SK-N-SH (cell line): ENCODE measurements at places on chromosomes 6 and 20.

DNA sequence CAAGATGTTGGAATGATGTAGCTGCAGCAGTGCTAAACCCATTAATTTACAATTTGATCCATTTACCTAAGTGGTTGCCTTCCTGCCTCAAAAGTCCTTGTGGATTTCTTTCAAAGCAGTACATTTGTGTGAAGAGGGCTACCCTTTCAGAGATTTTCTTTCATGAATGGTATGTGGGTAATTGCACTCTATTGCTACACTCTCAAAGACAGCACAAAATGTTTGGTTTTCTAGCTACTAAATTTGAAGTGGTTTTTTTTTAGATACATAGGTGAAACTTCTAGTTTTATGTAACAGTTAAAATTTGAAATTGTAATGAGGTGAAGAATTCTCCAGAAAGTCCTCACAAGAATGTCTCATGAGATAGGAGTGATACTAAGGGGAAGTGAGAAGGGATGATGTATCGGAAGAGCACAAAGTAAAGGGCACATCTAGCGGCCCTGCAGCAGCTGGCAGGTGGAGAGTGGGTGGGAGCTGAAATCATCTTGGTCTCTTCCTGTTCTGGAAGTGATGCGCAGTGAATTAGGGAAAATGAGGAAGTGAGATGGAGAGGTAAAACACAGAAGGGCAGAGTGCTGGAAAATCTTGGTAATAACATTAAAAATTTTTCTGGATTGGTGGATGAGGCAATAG lies 236.8 kb upstream of the MAN1A1 start:
- no peak for DNase-seq

GRCh38 chr6:154367336-154367735 lies 10.7 kb upstream of the IPCEF1 start:
- DNase-seq, result no peak

DNA sequence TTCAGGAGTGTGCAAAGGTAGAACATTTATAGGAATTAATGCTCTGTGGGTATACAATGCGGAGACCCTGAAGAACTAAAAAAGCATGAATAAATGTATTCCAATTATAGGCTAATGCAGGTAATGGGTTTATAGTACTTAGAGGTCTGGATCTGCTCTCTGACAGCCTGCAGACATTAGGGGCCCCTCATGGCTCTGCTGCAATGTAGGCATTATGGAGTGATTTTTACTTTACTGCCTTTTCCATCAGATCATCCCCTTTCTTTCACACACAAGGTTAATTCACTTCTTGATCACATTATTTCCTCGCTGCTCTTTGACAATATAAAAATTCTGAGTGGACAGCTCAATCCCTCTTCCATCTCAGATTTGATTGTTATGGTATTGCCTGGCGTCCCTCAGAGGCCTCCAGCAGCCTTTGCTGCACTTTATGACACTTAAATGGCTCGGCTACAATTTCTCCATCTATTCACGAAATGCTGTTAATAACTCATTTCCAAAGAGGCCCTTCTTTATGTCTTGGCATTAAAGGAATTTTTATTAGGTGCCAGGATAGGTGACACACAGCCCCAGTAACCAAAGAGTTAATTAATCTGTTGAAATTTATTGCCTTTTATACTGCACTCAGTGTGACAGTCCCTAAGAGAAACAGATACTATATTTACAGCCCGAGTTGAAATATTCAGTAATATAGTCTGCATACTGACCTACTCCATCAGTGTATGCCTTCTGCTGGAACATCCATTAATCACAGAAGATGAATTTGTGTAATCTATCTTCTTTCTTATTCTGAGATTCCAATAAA lies 33.4 kb upstream of the SLC35B3 start:
- DNase-seq, result no peak

- peak; percentile 94 for DNase-seq
Measured at GRCh38 chr6:43181942-43182860, at the start of gene CUL9. TSS of gene CUL9 (plus strand) at chr6:43182196. CDS start at chr6:43184311, 2,115 bp downstream.

GRCh38 chr6:167153521-167153959 lies 4.2 kb downstream of the GPR31 start:
- DNase-seq, result no peak

- no peak for DNase-seq
Measured at GRCh38 chr20:13338097-13338661, 117.1 kb downstream of the ISM1 start.

DNA sequence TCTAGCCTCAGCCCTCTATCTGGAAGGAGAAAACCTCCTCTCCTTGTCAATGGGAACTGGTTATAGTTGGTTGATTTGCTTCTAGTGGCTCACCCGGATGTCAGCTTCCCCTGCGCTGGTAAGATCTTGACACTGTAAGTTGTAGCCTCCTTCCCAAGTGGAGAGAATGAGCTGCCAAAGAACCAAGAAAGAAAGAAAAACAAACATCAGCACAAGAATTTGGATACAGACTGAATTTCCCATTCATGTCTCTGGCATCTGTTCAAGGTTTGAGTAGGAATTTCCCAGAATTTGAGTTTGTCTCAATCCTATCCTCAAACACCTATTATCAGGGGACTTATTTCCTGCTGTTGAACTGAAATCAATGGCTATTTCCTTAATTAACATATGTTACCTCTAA lies 44.1 kb downstream of the ELOVL2 start:
- no peak for DNase-seq

DNA sequence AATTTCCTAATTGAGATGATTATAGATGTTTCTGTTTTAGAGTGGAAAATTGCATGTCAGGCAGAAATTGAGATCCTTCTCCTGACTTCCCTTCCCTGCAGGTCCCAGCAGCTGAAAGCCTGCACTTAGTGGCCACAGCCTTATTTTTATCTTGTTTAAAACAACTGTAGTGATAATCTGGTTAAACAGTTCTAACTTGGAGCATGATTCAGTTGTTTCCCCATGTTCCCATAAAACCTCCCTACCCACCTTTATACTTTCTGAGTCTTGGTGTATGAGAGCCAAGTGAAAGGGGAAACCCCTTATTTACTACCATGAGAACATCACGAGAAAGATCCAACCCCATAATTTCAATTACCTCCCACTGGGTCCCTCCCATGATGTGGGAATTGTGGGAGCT lies 195.2 kb downstream of the SLC16A10 start:
- no peak for DNase-seq

GRCh38 chr6:157954150-157955117 lies 27.2 kb upstream of the SYNJ2 start:
- no peak for DNase-seq

DNA sequence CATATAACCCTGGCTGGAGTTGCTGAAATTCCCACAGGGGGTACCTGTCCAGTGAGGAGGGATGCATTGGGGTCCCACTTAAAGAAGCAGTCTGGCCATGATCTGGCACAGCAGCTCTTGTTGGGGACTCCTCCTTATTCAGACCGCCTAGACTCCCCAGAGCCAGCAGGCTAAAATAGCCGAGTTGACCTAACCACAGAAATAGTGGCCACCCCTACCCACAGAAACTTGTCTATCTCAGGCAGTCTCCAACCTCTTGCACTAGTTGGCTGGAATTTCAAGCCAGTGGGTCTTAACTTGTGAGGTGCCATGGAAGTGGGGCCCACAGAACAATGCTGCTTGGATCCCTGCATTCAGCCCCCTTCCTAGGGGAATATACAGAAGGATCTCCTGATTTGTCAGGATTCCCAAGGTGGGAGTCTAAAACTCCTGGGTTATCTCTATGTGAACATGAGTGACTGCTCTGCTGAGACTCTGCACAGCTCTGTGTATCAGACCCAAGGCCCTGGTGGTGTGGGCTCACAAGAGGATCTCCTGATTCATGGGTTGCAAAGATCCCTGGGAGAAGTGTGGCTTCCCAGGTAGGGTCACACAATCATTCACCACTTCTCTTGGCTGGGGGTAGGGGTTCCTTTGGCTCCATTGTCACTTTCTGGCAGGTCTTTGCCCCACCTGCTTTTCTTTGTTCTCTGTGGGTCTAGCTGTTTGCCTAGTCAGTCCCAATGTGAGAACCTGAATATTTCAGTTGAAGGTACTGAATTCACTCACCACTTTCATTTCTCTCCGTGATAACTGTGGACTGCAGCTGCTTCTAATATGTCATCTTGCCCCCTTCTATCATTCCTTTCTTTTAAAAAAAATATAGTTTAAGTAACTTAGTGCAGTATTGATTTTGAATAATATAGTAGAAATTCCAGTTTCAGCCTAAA lies 65.5 kb upstream of the CLVS2 start:
- no peak for DNase-seq

- peak; percentile 97 for DNase-seq
Measured at GRCh38 chr20:653110-653589, at the start of gene SRXN1. TSS of gene SRXN1 (minus strand) at chr20:653200. CDS start at chr20:653185, 15 bp downstream.

DNA sequence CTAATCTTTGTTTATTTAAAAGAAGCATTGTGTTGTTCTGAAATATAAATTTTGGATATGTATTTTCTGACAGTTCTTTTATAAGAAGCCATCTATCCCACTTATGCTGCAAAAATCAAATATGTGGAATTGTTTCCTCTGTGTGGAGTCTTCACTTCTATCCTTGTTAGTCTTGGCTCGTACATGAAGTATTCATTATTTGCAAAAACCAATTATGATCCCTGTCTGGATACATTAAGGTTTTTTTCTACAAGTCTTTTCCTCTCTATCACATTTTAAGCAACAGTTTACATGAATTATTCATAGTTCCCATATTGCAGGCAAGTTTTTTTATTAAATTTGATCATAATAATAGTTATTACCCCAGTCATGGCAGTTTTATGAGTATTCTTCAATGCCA lies 490.8 kb upstream of the GJE1 start:
- no peak for DNase-seq

DNA sequence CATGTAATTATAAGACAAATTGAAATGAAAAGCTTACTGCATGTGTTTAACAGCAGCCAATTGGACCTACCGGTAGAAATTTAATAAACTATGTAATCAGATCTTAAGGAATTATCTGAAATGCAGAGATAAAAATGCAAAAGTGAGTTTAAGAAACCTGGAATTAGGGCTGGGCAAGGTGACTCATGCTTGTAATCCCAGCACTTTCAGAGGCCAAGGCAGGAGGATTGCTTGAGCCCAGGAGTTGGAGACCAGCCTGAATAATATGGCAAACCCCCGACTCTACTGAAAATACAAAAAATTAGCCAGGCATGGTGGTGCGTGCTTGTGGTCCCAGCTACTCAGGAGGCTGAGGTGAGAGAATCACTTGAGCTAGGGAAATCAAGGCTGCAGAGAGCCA lies 74.1 kb downstream of the HFE start:
- no peak for DNase-seq

GRCh38 chr6:112665114-112665513 lies 318.0 kb downstream of the RFPL4B start:
- DNase-seq, result no peak

- no peak for DNase-seq
Measured at GRCh38 chr6:90483116-90483839, 103.6 kb downstream of the MAP3K7 start.

GRCh38 chr20:37904845-37905373 lies 2.0 kb downstream of the VSTM2L start:
- no peak for DNase-seq

DNA sequence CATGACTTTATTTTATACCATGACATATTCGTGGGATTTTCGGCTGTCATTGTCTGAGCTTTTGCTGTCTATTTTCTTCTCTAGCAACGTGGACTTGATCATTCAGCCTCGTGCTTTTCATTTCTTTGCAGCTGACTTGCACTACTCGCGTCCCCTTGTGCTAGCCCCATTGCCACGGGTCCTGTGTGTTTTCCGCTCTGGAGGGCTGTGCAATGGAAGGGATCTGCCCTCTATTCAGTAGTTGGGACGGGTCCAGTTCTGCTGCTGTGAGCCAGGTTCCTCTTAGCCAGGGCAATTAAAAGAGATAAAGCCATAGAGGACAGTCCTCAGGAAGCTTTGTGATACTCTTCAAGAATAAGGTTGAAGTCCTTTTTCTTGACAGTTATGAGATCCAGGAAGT lies 17.6 kb downstream of the NEDD9 start:
- DNase-seq, result no peak

DNA sequence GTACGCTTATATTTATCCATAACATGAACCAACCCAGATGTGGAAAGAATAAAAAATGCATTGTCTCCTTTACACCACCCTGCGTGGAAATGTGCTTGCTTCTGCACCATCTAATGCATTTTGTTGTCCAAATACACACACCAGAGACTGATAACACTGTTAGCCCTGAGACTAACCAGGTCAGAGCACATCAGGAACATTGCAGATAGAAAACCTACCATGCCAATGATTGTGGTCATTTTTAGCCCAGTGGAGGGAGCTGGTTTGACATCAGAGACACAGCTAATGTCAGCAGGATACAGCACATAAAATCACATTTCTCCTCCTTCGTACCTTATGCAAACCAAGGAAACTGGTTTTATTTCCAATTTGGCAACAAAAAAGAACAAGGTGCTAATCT lies 528.7 kb downstream of the DOK5 start:
- peak; percentile 42 for DNase-seq

DNA sequence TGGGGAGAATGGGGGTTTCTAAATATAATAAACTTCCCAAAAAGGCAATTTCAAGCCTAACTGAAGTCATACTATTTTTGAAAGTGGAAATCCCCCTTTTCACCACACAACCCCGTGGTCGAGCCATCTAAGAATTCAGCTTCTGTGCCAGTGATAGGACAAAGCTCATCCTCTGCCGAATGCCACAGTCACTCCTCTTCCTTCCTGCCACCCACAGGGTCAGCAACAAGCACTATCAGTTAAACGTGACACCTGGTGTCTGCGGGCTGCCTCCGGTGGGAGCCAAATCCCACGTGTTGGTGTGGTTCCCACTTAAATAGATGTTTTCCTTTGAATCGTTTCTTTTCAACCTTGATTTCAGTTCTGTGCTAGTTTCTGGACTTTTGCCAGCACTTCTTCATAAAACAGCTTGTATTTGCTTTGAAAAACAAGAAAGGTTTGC lies 60.7 kb downstream of the TNFAIP3 start:
- DNase-seq, result no peak

GRCh38 chr20:10511509-10512251 lies 76.6 kb downstream of the SLX4IP start:
- DNase-seq, result no peak

GRCh38 chr6:44049163-44049988 lies 77.9 kb downstream of the MRPL14 start:
- no peak for DNase-seq

- DNase-seq, result no peak
Measured at GRCh38 chr6:90241229-90241880, 55.3 kb downstream of the BACH2 start.

DNA sequence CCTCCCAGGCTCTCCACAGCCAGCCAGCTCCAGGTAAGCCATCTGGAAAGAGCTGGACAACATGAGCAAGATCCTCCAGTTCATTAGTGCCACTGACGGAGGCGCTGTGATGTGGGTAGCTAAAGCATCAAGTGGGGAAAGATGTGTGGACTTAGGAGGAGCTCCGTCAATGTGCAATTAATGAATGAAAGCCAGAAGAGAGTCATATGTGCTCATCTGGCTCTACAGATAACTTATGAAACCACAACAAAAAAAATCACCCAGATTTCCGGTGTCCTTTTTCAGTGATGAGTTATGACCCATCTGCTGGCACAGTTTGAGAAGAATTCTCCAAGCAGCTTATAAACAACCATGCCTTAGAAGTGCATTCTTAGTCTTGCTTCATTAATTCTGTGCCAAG lies 311.7 kb upstream of the PLCB4 start:
- no peak for DNase-seq
